NCI-H2029 treated with DMSO at 0.1 percent for 48 hours (cell line): ENCODE measurements at places on chromosomes 1 and 21.

GRCh38 chr1:200040481-200041138 is 13.1 kb downstream of the NR5A2 start:
- DNase-seq: no peak

DNA sequence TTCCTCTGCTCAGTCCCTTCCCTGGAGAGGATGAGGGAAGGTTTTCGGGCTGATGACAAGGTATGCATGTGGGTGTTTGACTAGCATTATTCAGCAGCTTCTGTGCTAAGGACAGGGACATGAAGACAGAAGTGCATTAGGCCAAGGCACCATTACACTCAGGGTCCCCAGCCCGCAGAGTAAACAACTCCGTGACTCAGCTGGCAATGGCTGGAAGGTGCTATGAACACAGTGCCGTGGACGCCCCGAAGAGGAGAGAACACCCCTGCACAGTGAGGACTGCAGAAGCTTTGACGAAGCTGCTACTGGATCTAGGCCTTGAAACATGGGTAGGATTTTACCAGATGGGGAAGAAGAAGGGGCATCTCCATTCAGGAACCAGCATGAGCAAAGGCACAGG is 13.7 kb upstream of the EPS8L3 start:
- DNase-seq: no peak

DNA sequence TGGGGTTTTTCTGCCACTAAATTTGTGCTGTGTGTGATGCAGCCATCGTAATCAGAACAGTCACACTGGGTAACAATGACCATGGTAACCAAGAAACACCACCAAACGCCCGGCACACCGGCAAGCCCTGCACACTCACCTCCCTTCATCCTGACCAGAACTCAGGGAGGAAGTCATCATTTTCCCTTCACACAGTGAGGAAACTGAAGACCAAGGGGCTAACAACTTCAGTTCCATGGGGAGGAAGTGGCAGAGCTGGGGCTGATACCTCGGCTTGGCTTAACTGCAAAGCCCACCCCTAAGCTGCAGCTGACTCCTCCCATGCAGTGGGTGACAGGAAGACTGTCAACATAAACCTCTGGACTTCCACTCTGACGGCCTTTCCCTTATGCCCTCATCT is 69.3 kb upstream of the BCAR3 start:
- no peak for DNase-seq

DNA sequence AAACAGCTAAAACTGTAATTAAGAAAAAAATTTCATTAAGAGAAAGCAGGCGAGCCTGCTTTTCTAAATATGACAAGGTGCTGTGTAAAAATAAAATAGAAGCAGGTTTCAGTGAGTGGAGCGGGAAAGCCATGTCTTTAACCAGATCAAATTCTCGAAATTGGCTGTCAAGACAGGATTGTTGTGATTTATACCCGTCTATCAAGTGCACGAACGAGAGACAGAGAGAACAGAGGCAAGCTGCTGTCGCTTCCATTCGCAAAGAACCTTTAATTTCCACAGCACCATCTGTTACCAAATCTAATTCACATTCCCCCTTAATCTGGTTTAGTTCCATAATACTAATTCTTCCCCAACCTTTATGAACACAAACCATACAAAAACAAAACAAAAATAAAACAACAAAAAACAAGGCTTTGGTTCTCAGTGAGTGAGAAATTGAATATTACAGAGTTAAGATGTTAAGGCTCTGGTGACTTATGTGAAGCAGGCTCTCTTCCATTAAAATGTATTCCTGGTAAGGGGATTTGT is 35.0 kb downstream of the ESRRG start:
- no peak for DNase-seq

GRCh38 chr1:98949621-98950020 is 55.0 kb downstream of the PLPPR5 start:
- no peak for DNase-seq

DNA sequence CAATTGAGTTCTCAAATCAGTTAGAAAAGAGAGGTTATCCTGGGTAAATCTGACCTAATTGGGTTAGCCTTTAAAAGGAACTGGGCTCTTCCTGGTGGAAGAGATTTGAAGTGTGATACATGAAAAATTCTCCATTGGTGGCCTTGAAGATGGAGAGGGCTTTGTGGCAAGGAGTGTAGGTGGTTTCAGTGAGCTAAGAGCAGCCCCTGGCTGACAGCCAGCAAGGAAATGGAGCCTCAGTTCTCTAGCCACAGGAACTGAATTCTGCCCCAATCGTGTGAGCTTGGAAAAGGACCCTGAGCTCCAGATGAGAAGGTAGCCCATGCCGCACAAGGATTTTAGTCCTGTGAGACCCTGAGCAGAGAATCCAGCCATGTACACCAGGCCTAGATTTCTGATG is 12.7 kb upstream of the HYI start:
- DNase-seq: peak; percentile 61

DNA sequence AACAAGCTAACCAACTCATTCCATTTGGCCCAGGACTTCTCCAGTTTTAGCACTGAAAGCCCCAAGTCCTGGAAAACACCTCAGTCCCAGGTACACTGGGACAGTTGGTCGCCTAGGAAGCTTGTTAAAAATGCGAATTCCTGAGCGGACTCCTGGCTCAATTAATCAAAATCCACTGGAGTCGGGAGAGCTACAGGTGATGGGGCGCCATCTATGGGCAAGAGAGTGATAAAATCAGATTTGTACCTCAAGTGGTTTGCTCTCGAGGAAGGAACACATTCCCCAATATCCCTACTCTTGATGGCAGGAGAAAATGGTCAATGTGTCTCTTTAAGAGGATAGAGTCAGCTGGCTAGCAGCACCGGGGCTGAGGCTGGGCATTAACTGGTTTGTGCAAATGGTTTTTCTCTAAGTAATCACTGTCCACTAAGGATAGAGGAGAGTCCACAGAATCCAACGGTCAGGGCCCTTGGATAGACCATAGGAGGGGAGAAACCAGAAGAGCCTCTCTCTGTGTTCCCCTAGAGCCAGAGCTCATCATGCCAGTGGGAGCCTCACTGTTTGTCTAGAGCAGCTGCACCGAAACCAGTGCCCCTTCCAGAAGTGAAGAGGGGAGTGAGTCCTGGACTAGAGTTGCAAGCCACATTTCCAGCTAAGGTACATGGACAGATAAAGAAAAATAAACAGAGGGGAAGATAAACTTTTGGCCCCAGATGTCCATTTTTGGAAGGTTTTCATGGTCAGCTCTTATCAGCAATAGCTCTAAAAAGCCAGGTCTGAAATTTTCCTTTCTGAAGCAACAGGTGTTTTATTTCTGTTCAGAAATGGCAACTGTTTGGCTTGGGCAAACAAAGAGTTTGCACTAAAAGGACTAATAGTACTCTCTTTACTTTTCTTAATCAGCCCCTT is 148.5 kb downstream of the TENT5C start:
- DNase-seq: peak; percentile 43

- DNase-seq: no peak
These were observed 143.3 kb downstream of the CTH start for GRCh38 chr1:70554341-70554740.

DNA sequence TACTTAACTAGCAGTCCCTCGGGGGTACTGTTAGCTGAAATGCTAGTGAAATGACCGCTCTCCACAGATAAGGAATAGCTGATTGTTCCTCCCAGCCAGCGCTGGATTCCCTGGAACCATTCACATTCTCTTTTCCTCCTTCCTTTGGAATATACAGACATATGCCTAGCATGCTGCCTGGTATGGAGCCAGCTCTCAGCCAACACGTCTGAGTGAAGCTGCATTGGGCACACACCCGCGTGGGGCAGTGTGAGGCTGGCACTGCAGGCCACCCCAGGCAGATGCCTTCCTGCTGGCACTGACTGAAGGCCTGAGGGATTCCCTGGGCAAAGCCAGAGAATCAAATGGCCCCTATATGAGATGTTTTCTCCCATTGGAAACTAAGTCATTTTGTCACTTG is 66.7 kb downstream of the TLR5 start:
- DNase-seq: no peak

- DNase-seq: no peak
These were observed 19.9 kb downstream of the FMN2 start for GRCh38 chr1:240111558-240111957.

GRCh38 chr21:25871566-25871965 is 136.8 kb downstream of the GABPA start:
- DNase-seq: no peak

- DNase-seq: no peak
These were observed 402.1 kb upstream of the B3GALT2 start for GRCh38 chr1:193588311-193589082.
